ENCODE measurements at places on chromosomes 3 and 15. TPM values are rescaled to one million over a fixed set of nuclear protein-coding genes. Genes with fewer than 3 reads are reported as not detected.

Gene NR2E3
- 0.70 TPM for total RNA-seq

Gene AMOTL2
- total RNA-seq = 63.0 TPM

Gene RASL12
- 19.7 TPM for total RNA-seq

Gene RAB6B
- total RNA-seq = 48.5 TPM

Gene BLM
- 37.0 TPM for total RNA-seq

DNA sequence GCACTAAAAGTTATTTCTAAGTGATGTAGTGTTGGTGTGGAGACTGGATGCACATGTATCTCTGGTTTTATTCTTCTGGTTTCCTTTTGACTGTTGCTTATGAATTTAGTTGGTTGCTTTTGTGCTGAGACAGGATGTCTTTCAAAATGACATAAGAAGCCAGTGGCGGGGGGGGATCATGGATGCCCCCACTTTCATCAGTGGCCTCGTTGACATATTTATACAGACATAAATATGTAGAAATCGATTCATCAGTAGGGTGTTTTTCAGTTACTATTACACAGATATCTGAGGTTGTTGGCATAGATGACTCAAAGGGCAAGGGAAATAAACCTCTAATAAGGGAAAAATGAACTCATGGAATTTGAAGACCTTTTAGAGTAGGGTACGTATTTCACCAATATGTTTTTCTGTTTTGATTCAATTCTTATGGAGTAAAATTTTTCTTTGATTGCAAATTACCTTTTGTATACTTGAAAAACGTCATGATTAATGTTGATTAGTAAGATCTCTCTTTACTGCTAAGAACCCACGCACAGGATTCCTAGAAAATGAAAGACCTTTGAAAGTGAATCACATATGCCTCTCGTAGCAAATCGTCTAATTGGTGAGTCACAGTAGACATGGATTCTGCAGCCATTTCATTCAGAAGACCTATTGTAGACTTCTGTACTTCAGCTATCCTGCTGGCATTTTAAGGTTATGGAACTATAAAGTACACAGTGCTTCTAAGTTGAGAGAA, 97.4 kb upstream of the RBMS3 start:
- DNase-seq = no peak

GRCh38 chr3:111212511-111212910, 140.9 kb downstream of the NECTIN3 start:
- no peak for DNase-seq

GRCh38 chr3:88150371-88150770, 612 bp downstream of the C3orf38 start:
- DNase-seq = no peak

DNA sequence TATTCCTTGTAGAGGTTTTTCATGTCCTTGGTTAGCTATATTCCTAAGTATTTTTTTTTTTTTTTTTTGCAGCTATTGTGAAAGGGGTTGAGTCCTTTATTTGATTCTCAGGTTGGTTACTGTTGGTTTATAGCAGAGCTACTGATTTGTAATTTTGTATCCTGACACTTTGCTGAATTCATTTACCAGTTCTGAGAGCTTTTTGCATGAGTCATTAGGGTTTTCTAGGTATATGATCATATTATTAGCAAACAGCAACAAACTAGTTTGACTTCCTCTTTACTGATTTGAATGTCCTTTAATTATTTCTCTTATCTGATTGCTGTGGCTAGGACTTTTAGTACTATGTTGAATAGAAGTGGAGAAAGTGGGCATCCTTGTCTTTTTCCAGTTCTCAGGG, 737.4 kb downstream of the ZNF385D start:
- DNase-seq = no peak

DNA sequence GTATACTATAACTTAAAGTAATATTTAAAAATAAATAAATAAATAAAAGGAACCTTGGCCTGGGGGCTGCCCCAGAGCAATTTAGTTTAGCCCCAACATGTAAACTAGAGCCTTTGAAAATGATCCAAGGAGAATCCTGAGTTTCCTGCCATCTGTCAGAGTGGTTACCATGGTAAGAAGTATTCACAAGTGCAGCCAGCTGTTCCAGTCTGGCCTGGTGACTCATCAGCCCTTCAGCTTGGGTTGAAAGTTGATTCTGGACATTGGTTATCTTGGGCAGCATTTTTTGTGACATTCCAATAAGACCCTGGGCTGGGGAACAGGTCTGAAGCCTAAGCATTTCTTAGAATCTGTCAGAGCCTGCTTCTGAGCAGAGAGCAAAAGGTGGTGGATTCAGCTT, 72.7 kb upstream of the LRTM1 start:
- no peak for DNase-seq

DNA sequence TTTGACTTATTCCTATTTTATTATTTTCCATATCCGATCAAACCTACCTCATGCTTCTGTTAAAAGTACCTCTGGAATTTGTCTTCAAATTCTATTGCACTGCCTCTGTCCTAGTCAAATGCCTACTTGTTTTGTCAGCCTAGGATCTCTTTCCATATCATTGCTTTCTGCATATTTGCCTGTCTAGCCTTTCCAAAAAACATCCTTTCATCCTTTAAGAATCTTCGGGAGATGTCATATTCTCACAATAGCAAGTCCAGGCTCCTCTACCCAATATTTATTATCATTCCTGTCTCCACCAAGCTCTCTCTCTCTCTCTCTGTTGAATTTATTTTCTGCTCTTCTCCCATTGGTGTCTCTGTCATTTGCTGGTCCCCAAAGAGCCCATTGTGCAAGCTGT, 80.1 kb downstream of the LRRC28 start:
- no peak for DNase-seq

- DNase-seq = no peak
These were observed 209.0 kb downstream of the MYRIP start for GRCh38 chr3:40018369-40018768.

DNA sequence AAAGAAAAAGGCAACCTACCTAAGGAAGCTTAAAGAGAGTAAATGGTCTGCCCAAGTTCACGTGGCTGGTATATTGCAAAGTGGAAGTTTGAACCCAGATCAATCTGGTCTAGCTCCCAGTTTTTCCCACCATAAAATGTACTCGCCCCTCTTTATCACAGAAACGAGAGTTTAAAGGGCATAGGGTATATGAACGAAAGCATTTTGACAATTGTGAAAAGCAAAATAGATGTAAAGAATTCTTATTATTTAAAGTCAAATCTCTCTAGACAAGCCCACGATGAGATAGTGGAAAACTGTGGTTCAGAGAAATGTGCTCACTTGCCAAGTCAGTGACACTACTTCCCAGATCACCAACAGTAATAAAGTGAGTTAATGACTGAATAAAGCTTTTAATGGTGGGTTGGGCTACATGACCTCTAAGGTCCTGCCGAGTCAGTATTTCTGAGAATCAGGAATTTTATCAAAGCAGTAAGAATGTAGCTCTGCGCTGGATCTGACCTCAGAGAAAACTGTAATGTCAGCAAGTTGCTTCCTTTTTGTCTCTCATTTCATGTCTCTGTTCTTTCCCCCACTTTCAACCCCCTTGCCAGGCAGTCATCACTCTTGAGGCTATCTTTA, 23.3 kb upstream of the NEO1 start:
- DNase-seq = no peak

- DNase-seq = peak; percentile 55
These were observed 81.2 kb downstream of the IGF1R start for GRCh38 chr15:98729446-98730042.

DNA sequence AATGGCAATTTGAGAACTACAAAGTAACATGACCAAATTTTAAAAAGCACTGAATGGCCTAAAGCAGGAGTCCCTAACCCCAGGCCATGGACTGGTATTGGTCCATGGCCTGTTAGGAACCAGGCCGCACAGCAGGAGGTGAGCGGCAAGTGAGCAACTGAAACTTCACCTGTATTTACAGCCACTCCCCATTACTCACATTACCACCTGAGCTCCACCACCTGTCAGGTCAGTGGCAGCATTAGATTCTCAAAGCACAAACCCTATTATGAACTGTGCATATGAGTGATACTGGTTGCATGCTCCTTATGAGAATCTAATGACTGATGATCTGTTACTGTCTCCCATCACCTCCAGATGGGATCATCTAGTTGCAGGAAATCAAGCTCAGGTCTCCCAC, 48.8 kb downstream of the SENP7 start:
- no peak for DNase-seq

- no peak for DNase-seq
These were observed 343.2 kb upstream of the ADAMTS9 start for GRCh38 chr3:65030847-65031463.

DNA sequence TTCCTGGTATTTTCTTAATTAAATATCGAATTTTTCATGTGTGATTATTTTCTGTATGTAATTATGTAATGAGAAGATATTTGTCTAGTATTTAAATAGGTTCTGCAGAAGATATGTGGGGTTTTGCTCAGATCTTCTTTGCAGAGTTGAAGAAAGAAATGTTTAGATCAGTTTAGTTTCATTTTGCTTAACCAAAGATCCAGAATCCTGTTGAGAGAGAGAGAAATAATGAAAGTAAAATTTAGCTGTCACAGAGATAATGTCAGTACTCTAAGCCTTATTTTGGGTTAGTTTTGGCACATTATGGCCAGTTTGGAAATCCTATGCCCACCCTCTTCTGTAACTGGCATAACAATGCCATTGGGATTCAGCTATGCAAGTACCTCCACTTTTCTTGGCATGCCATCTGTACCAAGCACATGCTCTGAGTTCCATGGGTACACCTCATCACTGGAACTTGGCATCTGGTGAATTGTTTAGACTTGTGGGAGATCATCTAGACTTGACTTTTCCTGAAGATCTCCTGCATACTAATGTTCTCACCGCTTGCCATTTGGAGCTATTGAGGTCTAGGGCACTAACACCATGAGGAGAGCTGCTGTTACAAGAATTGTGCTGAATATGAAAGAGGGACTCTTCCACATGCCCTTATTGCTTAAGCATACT, 30.9 kb downstream of the PLSCR1 start:
- no peak for DNase-seq

- DNase-seq = no peak
These were observed 89.3 kb downstream of the CCNL1 start for GRCh38 chr3:157070678-157070999.

- no peak for DNase-seq
These were observed 18.3 kb upstream of the SETMAR start for GRCh38 chr3:4284865-4285264.

GRCh38 chr15:70827721-70828120, 26.2 kb downstream of the LARP6 start:
- DNase-seq = no peak

- peak; percentile 51 for DNase-seq
These were observed 29.3 kb downstream of the GRAMD2A start for GRCh38 chr15:72168131-72168807.

DNA sequence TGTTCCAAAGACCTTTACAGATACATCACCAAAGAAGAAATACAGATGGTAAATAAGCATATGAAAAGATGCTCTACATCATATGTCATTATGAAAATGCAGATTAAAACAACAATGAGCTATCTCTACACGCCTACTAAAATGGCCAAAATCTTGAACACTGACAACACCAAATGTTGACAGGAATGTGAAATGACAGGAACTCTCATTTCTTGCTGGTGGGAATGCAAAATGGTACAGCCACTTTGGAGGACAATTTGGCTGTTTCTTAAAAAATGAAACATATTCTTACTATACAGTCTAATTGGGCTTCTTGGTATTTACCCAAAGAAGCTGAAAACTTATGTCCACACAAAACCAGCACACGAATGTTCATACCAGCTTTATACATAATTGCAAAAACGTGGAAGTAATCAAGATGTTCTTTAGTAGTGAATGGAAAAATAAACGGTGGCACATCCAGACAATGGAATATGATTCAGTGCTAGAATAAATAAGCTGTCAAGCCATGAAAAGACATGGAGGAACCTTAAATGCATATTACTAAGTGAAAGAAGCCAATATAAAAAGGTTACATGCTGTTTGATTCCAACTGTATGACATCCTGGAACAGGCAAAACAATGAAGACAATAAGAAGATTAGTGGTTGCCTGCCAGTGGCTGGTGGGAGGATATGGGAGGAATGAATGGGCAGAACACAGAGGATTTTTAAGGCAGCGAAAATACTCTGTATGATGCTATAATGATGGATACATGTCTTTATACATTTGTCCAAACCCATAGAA, 81.3 kb upstream of the NEDD4 start:
- DNase-seq = no peak

- DNase-seq = no peak
These were observed 154.5 kb downstream of the ZNF621 start for GRCh38 chr3:40679290-40679689.

DNA sequence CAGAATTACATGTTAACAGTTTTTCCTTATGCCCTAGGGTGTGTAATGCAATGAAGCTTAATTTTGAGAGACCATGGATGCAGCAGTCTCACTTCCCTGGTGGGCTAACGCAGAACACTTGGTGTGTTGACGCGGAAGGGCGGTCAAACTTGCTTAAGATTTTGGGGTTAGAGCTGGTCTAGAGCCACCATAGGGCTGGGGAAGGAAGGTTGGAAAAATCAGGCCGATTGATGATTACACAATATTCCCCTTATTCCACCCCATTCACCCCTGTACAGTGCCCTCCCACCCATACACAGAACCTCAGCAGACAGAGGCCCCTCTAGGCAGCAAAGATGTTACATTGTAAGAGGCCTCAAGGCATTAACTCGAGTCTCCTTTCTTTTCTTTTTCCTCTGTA, 24.3 kb downstream of the VGLL4 start:
- DNase-seq = no peak

- no peak for DNase-seq
These were observed 4.5 kb upstream of the GSK3B start for GRCh38 chr3:120098710-120099109.

DNA sequence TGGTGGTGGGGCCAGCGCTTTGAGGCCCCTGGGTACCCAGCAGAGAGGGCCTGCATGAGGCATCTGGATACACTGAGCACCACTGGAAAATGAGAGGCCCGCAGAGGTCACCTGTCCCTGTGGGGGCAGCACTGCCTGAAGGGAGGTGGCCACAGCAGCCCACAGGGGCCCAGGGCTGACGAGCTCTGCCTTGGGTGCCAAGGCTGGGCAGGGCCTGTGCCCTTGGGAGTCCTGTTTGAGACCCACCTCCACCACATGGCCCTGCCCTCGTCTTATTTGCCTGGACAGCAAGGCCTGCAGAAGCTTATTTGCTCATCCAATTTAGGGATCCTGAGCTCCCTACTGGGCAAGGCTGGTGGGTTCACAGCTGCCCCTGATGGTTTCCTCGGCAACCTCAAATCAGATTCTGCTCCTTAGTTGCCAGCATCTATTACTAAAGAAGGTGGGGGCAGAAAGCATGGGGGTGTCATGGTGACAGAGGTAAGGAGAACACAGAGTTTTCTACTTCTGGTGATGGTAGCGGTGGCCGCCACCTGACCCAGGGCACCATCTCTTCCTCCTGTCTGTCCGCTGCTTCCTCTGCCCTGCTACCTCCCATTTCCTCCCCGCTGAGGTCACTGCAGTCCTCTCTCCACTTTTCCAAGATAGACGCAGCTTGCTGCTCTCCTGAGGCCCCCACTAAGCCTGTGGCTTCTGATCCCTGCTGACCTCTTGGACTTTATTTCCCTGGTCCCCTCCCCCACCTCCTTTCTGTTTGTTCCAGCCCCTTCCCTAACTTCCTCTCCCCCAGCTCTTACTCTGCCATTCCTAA, 62.9 kb downstream of the HMCES start:
- no peak for DNase-seq

GRCh38 chr3:159669766-159670165, 318.9 kb upstream of the IL12A start:
- no peak for DNase-seq

Data from Right ventricle myocardium superior (tissue), 1 donor.